ENCODE measurements at places on chromosomes 6 and 20.

GRCh38 chr6:137692806-137693205 is 174.3 kb upstream of the TNFAIP3 start:
- DNase-seq, result no peak

GRCh38 chr20:36236786-36237121 is 476 bp downstream of the AAR2 start:
- no peak for DNase-seq

GRCh38 chr6:110337486-110337885 is 20.7 kb downstream of the METTL24 start:
- DNase-seq, result no peak

DNA sequence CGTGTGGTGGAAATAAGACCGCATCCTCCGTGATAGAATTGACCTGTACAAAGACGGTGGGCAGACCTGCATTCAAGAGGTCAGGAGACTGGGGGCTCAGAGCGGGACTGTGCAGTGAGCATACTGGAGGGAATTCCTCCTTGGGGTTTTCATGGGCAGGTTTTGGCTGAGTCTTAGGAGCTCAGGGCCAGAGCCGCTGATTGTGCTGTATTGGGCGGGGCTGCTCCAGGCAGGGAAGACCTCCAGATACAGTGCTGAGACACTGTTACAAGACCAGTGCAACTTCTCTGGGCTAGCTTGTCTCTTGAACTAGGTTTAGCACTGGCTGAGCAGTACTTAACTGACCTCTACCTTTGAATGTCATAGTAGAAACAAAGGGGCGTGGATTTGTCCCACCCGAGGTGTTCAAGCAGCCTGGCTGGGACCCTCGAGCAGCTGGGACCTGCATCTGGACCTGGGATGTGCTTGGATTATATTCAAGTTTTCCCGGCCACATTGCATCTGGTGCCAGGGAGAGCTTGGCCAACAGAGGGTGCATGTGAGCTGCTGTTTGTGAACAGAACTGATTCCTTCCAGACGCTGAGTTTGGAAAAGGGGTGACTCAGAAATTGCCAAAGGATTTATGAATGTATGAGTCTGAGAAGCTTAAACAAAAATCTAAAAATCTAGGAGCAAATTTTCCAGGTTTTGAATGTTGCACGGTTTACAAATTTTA is 33.4 kb upstream of the SLC22A1 start:
- no peak for DNase-seq

GRCh38 chr6:72825315-72825911 is 203.5 kb downstream of the KCNQ5 start:
- no peak for DNase-seq

DNA sequence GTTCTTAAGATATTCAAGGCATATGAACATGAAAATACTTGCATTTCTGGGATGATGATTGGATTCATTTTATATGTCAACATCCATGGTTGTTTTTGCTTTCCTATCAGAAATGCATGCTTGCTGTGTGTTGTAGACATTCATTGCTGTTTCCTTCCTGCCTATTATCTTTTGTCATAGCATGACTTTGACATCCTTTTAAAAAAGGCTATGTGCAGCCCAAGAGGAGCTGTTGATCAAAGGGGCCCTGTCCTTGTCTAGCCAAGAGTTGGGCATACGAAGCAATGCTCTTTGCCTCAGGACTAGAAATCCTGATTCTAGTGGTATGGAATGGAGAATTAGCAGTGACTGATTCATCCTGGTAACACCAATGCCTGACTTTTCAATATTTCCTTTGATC is 143.1 kb downstream of the RNF144B start:
- no peak for DNase-seq

Measured in stimulated activated CD4-positive, alpha-beta T cell treated with anti-CD3 and anti-CD28 coated beads, Interleukin-2, amount 100 ng/mL, for 4 hours (primary cell).